ENCODE measurements at places on chromosomes 1 and 21. TPM values are rescaled to one million over a fixed set of nuclear protein-coding genes. Genes with fewer than 3 reads are reported as not detected.

S100A5 gene
- 4.0 TPM for total RNA-seq

RAB29 gene
- 3.6 TPM for total RNA-seq

GNG12 gene
- total RNA-seq: 31.1 TPM

LRRC39 gene
- total RNA-seq: 0.05 TPM

HDAC1 gene
- total RNA-seq: 185 TPM

S100A1 gene
- 0.15 TPM for total RNA-seq

DSCAM gene
- total RNA-seq: not detected

CBR3 gene
- total RNA-seq: 0.16 TPM

PRSS38 gene
- not detected for total RNA-seq

ATP1A2 gene
- not detected for total RNA-seq

GRCh38 chr1:223147873-223148272 lies 4.8 kb upstream of the TLR5 start:
- DNase-seq: no peak

GRCh38 chr1:64199154-64199553 lies 4.3 kb upstream of the UBE2U start:
- DNase-seq: no peak

DNA sequence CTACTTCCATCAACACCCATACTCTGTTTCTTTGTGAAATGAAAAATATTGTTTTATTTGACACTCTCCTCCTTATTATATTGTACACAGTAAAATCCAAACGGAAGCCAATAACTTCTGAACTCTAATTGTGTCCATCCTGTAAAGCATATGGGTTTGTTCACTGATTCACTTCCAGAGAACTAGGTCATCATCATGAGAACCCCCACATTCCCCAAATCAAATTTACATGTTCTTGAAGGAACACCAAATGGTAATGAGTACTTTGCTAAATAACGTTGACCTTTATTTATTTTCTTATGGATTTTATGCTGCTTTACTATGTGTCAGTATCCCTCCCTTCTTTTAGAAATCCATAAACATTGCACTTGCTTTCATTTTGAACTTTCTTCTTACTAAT lies 213.4 kb upstream of the CACYBP start:
- DNase-seq: no peak

- DNase-seq: no peak
These were observed 467.4 kb upstream of the VAMP3 start for GRCh38 chr1:7303554-7304317.

- DNase-seq: no peak
These were observed 30.7 kb upstream of the IL20 start for GRCh38 chr1:206834711-206835110.

GRCh38 chr1:93587354-93587753 lies 94.3 kb downstream of the BCAR3 start:
- DNase-seq: no peak

DNA sequence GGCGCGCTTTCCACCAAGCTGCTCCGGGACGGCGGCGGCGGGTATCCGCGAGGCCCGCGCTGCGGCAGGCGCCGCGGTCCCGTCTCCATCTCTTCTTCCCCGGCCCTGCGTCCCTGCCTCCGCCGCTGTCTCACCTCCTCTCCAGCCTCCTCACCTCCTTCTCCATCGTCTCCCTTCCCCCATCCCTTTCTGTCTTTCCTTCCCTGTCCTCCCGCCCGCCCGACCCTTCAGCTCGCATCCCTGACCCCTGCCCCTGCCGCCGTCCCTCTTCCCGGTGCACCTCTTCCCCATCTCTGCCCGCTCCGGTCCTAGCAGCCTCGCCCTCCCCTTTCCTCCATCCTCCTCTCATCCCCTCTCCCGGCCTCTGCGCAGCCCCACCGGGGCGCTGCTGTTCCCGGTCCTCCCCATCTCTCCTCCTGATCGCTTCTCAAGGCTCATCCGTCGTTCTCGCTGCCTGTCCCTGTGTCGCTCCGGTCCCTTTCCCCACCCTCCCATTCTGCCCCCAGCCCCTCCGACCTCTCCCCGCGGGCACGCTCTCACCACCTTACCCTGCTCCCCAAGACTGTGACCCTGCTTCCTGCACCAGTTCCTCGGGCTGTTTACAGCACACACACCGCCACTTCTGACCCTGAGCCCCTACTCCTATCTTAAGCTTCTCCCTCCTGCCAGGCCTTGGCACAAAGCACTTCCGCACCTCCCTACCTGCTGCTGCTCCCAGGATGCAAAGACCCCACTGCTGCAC lies 760 bp upstream of the NPHP4 start:
- no peak for DNase-seq

- no peak for DNase-seq
These were observed 70.6 kb downstream of the NPHP4 start for GRCh38 chr1:5921671-5922070.

DNA sequence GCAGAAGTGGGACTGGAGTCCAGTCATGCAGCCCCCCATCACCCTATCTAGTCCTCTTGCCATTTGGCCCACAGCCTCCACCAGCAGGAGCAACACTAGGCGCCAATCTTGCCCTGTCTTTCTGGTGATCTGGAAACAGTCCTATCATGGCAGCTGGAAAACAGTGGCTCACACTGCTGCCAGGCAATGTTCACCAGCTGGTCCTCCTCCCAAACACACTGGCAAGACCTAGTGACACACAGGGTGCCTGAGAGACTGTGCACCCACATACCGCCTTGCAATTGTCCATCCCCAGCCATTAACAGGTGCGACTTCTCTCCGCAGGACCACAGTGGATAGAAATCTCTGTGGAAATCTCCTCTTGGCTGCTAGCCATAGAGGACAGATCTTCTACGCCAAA lies 105.5 kb downstream of the HIVEP3 start:
- no peak for DNase-seq

DNA sequence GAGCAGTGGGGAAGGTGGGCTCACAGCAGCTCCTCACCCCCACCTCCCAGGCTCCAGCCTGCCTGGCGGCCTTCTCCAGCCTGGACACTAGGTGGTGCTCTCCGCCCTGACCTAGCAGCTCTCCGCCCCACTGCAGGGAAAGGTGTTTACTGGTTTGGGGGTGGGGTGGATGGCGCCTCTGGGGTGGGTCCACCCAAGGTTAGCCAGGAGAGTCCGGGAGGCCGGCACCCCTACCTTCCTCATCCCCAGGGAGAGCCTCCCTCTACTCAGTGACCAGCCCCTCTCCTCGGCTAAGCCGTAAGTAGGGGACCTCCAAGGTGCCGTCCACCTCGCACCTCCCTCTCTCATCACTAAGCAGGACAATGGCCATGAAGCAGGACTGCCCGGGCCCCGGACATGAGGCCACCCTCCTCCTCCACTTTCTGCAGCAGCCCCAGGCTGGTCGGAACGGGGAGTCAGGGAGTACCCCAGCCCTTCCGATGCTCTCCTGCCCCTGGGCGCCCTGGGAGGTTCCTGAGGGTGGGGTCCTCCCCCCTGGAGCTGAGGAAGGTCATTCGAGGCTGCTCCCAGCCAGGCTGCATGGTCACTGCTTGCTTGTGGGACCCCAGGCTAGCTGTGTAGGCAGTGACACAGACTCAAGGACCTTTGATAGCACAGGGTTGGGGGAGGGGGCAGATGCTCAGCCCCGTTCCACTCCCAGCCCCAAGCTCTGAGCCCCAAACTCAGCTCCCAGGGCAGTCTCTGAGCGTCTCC lies 101.4 kb upstream of the VAMP3 start:
- peak; percentile 59 for DNase-seq

DNA sequence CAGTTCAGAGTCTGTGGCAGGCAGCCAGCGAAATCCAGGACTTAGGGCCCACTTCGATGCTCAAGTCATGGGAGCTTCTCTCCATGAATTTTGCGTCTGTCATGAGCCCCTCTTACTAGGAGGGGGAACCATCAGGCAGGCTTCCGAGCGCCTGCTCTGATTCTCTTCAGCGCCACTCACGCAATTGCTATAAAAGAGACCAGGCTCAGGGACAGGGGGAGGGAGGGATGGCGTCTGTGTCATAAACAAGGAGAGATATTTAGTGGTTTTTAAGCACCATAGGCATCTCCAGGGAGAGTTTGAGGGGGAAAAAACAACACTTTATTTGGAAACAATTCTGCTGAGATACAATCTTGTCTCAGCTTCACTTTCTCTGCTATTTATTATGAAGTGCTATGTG lies 60.6 kb downstream of the NAV1 start:
- DNase-seq: no peak

DNA sequence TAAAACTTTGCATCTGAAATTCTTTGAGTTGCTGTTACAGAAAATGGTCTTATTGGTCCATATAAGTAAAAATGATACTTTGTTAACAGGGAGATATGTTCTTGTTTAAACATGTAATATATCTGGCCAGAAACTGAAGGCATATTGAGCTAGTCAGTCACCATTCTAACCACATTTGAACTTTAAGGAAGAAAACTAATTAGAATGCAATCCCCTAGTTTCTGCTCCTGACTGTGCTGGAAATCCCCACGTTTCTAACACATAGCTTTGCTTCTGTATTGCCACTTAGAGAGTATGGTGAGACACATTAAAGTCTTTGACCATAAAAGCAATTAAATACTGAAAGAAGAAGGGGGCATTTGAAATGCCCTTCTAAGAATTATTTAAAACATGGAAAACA lies 32.1 kb upstream of the HIVEP3 start:
- DNase-seq: no peak

- no peak for DNase-seq
These were observed 3.9 kb upstream of the POU3F1 start for GRCh38 chr1:38050397-38051078.

- no peak for DNase-seq
These were observed 27.0 kb downstream of the DISC1 start for GRCh38 chr1:231653632-231654031.

DNA sequence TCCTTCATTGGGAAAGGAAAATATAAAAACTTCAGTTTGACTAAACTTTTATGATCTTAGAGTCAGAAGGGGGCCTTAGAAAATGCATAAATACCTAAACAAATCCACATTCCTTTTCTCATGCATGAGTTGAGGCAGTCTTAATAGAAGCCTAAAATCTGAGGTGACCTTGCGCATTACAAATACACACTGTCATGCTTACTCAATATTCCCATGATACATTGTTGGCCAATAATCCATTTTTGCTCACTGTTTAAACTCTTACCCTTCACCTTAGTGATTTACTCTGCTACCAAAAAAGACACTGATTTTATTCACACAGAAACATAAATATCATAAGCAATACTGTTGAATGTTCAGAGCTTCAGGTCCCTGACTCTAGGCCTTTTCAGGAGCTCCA lies 19.1 kb upstream of the TMCO1 start:
- no peak for DNase-seq

GRCh38 chr1:222772996-222773379 lies 36.0 kb downstream of the FAM177B start:
- DNase-seq: no peak

DNA sequence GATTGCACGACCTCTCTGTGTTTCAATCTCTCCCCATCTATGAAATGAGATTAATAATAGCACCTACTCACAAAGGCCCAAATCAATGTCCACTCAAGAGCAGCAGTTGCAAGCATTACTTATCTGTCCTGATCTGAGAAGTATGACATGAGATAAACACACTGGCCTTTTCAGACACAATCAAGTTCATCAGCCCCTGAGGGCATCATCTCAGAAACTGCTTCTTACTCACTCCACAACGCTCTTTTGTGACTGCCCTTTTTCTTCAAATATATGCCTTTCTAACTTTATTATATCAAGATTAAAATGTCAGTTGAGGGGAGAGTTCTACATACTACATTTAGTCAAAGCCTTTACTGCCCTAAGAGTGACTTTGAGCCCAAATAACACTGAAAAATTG lies 371.9 kb upstream of the SPAG17 start:
- no peak for DNase-seq

GRCh38 chr1:42753070-42753469 lies 13.0 kb upstream of the CLDN19 start:
- DNase-seq: no peak

Data from HT-29 (cell line).